Cerebellar nuclear complex (tissue), 1 donor: ENCODE measurements at places on chromosomes 2 and 18.

GRCh38 chr2:235702186-235702585, 208.3 kb downstream of the AGAP1 start:
- no peak for DNase-seq

GRCh38 chr18:51089691-51090090, 59.7 kb downstream of the SMAD4 start:
- no peak for DNase-seq

- no peak for DNase-seq
Observed at GRCh38 chr2:25437881-25438662, 96.3 kb upstream of the DNMT3A start.

GRCh38 chr2:148990968-148991367, 47.5 kb upstream of the LYPD6B start:
- no peak for DNase-seq

GRCh38 chr18:69031571-69031970, 233.7 kb downstream of the CCDC102B start:
- DNase-seq, result peak; percentile 30

- no peak for DNase-seq
Observed at GRCh38 chr2:142951190-142952007, 73.9 kb downstream of the KYNU start.

DNA sequence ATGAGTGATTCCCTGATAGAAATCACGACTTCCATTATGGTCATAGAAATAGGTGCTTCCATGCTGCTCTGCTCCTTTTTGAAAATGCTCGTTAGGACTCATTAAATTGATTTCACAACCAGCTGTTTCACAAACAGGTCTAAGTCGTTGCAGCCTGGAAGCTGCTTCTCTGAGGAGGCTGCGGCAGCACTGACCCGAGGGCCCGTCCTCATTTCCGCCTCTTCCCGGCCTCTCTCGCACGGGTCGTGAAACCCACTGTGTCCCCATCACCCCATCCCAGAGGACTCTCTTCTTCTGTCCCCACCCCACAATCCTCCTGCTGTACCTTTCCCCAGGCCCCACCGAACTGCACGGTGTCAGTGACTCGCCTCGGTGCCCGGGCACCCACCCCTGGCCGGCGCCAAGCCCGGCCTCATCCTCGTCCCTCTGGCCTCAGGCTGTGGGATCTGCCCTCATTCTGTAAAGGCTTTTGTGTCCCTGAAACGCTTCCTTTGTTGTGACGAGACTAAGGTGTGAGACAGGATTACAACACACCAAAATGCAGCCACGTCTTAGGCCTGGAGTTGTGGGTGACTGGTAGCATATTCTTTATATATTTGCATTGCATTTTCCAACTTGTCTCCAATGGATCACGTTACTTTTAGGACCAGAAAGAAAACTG, 112.7 kb upstream of the CTDP1 start:
- no peak for DNase-seq

DNA sequence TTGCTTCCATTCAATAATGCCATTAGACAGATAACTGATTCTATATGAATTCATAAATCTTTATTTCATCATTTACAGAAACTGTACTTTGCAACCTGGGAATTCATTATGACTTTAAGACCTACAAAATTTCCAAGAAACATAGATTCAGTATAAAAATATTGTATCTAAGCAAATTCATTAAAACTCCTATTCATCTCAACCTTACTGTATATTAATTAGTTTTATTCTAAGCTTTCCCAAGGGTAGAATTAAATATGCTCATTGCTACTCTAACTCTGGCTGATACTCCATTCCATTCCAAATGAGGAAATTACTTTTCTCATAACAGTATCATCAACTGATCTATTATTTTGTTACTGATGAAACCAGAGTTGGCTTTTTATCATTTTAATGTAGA, 473.0 kb upstream of the LRRTM4 start:
- no peak for DNase-seq

DNA sequence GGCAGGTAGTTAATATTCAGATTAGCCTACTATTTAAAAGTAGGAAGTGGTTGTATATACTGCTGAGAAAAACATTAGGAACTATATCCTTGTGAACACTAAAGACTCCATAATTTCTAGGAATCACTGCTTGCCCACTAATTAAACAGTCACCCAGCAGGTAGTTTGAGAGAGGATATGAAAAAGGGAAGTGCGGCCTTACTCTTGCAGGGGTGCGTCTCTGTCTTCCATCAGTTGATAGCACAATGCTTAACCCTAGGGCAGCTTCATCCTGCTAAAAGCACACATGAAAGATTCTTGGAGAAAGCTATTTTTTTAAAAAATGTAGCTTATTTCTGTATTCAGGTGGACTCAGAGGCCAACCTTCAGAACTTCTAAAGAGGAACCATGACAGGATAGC, 53.1 kb upstream of the ATP5MC3 start:
- DNase-seq, result no peak
